Activated CD4-positive, alpha-beta T cell treated with anti-CD3 and anti-CD28 coated beads, Interleukin-2, amount 10 ng/mL, durations not matched to agents 7 days and 5 days (primary cell): ENCODE measurements at places on chromosomes 5 and 9. TPM values are rescaled to one million over a fixed set of nuclear protein-coding genes. Genes with fewer than 3 reads are reported as not detected.

GRCh38 chr5:1638658-1639400 lies 115.1 kb upstream of the LPCAT1 start:
- no peak for DNase-seq

- no peak for DNase-seq
Measured at GRCh38 chr5:159043590-159043989, 56.1 kb downstream of the EBF1 start.

DNA sequence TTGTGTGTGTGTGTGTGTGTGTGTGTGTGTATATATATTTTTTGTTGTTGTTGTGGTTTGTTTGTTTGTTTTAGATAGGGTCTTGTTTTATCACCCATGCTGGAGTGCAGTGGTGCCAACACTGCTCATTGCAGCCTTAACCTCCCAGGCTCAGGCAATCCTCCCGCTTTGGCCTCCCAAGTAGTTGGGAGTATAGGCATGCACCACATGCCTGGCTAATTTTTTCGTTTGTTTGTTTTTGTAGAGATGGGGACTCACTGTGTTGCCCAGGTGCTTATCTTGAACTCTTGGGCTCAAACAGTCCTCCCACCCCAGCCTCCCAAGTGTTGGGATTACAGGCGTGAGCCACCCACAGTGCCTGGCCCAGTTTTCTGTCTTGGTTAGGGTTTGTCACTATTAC lies 77.3 kb downstream of the GAPVD1 start:
- no peak for DNase-seq

The PLCXD3 gene
- total RNA-seq: not detected
